Posterior vena cava (tissue), 2 donors: ENCODE measurements at places on chromosomes 13 and 19. TPM values are rescaled to one million over a fixed set of nuclear protein-coding genes. Genes with fewer than 3 reads are reported as not detected.
A peak's percentile ranks its signal among the peaks of the same experiment; 100 is the strongest.

- no peak for DNase-seq
Measured at GRCh38 chr13:45474584-45475454, 10.1 kb downstream of the COG3 start.

Gene CCDC194
- total RNA-seq = 0.52 TPM

GRCh38 chr19:42571116-42571515 lies 23.6 kb downstream of the CEACAM8 start:
- no peak for DNase-seq

Gene NOVA2
- 8.0 TPM for total RNA-seq

Gene PROZ
- total RNA-seq = not detected

Gene FGF21
- total RNA-seq = not detected

GRCh38 chr19:944663-945241 lies 18.9 kb downstream of the ARID3A start:
- DNase-seq = no peak

- DNase-seq = peak; percentile 94
Measured at GRCh38 chr19:43983912-43984686, at the start of gene ZNF155. ZNF155 (plus strand) TSS chr19:43984188; CDS start chr19:43988544, 4,356 bp downstream.

- DNase-seq = no peak
Measured at GRCh38 chr19:5484398-5485285, 29.4 kb downstream of the ZNRF4 start.

DNA sequence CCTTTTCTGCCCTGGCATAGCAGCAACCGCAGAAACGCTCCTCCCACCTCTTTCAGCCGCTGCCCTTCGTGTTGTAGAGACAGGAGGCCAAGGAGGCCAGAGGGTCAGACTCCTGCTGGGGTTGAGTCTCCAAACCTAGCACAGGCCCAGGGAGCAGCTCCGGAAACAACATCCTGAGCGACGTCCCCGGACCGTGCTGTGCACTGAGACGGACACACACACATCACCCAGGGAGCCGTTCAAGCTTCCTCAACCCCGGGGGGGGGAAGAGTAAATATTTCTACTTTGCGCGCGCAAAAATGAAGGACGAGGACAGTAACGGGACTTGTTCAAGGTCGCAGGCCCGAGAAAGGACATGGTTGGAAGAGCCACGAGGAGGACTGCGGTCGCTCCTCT lies 657 bp downstream of the ZNF550 start:
- no peak for DNase-seq

- DNase-seq = no peak
Measured at GRCh38 chr19:485077-485476, 11.2 kb upstream of the MADCAM1 start.

DNA sequence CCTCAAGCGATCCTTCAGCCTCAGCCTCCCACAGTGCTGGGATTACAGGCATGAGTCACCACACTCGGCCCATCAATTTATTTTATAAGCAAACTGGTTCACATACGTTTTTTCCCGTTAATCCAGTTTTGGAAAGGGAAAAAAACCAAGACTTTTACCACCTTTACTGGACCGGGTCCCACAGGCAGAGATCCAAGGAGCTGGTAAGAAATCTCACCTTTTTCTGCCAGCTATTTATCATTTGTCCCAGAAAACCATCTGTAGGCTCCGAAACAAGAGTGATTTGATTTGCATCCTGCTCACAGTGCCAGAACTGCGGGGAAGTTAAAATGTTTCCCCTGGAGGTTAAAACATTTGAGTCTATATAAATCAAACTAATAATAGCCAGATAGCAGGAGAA lies 6.3 kb upstream of the FUT2 start:
- no peak for DNase-seq

GRCh38 chr13:92572190-92572589 lies 654.4 kb upstream of the GPC6 start:
- DNase-seq = no peak

GRCh38 chr13:111247552-111247951 lies 72.9 kb upstream of the TEX29 start:
- no peak for DNase-seq

DNA sequence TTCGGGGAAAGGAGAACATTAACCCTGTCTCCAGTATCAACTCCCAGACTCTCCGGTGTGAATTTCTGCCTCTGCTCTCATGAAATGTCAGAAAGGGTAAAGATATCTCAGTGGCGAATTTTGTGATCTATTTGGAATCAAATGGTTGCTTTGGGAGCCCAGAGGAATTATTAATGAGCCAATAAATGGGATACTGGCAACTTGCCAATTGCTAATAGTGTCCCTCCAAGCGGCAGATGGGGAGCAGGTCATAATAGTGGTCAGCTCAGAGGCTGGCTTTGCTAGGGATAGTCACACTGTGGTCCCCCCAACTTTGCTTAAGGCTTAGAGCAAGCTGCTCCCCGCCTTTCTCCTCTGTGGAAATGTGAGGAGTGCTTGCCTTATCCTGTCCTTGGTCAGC lies 176.1 kb upstream of the KL start:
- DNase-seq = no peak

GRCh38 chr13:49454388-49455006 lies 10.4 kb downstream of the SETDB2 start:
- DNase-seq = no peak

DNA sequence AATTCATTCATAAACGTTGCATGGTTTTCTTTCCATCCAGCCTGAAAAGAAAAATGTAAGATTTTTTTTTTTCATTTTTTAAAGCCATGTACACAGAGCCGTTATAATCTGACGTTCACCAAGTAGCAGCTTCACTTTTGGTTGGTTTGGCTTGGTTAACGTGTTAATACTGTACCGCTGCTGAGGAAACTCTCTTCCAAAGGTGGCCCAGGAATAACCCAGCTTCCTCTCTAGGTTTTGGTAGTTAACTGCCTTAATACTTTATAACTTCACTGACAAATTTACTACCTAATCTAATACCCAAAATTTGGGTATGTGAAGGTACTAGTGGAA lies 1.7 kb downstream of the INTS6 start:
- no peak for DNase-seq

- no peak for DNase-seq
Measured at GRCh38 chr13:49428041-49428763, 15.7 kb downstream of the CAB39L start.
